ENCODE measurements at places on chromosomes 12 and 14.

- DNase-seq: no peak
Measured at GRCh38 chr14:99475179-99475578, 5.5 kb downstream of the SETD3 start.

DNA sequence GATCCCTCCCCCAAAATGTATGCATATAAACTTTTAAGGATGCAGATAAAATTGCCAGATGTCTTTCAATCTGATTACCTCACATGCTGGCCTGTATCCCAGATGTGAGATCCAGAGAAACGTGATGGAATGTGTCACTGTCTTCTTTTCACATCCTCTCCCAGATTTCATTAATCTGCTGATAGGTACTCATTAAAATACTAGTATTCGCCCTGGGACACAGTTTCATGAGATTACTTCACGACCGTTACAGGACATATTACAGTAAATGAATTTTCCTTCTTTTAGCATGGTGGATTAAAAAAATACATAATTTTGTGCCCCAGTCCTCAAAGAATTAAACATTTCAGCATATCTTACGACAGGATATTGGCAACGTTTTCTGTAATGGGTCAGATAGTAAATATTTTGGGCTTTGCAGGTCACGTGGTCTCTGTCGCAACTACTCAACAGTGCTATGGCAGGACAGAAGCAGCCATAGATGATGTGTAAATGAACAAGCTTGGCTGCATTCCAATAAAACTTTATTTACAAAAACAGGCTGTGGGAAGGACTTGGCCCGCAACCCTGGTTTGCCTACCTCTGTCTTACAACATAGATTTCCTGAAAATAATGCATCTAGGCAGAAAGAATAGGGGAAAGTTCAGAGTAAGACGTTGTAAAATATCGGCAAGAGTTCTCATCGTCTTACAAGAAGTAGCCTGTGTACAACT lies 156.0 kb upstream of the DIO3 start:
- no peak for DNase-seq

DNA sequence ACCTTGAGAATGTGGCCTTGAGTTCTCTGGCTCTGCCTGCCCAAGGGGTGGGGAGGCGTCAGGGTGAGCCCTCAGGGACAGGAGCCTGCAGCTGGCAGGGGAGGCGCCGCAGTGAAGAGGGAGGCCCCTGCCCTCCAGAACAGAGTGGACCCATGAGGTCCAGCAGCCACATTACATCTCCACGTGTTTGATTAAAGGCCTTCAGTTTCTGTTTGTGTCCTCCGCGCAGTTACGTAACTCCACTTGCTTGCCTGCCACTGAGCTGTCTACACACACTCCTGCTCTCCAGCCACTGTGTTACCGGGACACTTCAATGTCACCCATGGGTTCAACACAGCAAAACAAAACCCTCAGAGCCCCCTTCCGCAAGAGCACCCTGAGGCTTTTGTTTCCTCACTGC lies 70.4 kb downstream of the CHGA start:
- no peak for DNase-seq

DNA sequence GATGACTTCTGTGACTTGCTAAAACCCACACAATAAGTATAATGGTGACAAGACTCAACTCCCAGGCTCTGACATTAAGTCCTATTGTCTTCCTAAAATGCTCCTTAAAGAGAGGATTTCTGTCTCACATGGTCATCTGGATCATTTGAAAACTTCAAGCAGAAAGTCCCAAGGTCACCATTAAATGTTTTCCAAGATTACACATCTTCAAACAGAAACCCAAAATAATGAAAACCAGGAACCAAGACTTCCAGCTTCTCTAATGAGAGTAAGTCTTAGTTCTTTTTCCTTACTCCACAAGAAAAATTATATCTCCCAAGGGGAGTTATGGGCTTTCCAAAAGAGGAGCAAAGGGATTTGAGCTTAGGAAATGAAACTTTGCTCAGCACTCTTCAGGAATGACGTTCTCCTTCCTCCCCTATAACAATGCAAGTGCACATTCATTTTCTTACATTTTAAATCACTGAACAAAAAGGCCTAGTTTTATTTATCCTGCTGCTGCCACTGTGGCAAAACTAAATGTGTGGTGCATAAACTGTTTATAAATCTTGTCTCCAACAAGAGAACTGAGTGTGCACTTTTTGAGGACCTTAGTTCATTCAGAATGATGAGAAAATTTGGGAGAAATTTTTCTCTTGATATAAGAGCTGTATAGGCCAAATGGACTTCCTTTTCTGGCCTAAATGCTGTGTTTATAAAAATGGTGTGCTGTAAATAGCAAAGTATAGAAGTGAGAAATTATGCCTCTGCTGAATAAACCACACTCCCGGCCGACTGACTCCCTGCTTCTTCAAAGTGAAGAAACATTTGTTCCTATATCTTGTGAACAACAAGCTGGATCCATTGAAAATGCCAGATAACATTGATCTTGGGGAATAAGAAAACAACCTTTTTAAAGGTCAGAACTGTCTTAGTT lies 148.4 kb upstream of the PLEKHG7 start:
- no peak for DNase-seq

- peak; percentile 60 for DNase-seq
Measured at GRCh38 chr12:71448150-71448581, 8.6 kb downstream of the LGR5 start.

DNA sequence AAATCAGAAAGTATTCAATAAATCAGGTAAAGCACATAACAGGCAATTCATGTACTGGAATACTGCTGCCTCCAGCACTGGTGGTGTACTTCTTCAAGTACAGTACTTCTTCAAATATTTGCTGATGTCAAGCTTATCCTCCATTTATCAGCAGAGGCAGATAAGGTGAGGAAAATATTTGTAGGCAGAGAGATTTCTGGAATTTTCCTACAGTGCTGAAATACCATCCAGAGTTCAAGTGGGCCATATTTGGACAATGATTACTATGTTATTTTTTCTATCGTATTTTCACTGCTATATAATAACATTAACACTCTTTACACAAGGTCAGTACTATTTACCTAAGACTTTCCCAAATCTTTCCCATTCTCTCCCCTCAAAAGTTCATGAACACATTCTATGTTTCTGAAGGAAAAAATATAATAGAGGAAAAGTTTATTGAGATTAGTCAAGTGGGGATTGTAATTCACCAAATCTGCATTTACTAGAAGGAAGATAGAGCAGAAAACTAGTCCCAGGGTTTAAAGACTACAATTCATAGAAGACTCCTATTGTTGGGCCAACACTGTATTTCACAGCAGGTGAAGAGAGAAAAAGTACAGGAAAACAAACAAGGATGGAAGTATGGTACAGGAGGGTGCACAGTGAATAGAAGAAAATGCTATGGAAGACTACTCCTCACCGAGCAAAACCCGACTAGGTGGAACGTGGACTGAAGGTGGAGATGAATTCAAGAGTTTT lies 141.1 kb downstream of the PAWR start:
- DNase-seq: peak; percentile 60

GRCh38 chr14:84975241-84975902 lies 554.6 kb upstream of the FLRT2 start:
- peak; percentile 36 for DNase-seq
